CD8-positive, alpha-beta T cell (primary cell): ENCODE measurements at places on chromosomes 2 and 18. TPM values are rescaled to one million over a fixed set of nuclear protein-coding genes. Genes with fewer than 3 reads are reported as not detected.

DNA sequence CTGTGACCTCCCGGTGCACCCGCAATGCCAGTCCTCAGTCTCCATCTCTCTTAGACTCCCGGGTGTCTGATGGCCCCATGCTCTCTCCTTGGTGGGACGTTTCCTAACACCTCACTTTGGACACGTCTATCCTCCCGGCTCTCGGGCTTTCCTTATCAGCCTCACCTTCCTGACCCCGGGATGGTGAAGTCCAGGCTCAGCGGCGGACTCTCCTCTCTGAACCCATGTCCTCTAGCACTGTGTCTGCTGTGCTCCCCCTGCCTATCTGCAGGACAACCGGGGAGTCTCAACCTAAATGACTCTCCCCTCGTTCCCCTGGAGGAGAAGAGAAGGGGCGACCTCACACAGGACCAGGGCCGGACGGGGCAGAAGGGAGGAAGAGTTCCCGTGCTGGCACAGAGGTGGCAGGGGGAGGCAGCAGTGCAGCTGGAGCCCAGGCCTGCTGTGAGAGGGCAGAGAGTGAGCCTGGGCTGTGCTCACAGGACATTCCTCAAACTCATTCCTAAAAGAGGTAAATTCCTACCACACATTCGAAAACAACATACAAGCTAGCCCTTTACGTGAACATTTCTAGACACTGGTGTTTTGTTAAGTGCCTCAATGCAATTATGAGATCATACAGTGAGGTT lies 41.9 kb downstream of the MBP start:
- DNase-seq, result no peak

Gene EVA1A
- total RNA-seq, result not detected

Gene CAVIN2
- not detected for total RNA-seq

Gene MROH2A
- total RNA-seq, result not detected

DNA sequence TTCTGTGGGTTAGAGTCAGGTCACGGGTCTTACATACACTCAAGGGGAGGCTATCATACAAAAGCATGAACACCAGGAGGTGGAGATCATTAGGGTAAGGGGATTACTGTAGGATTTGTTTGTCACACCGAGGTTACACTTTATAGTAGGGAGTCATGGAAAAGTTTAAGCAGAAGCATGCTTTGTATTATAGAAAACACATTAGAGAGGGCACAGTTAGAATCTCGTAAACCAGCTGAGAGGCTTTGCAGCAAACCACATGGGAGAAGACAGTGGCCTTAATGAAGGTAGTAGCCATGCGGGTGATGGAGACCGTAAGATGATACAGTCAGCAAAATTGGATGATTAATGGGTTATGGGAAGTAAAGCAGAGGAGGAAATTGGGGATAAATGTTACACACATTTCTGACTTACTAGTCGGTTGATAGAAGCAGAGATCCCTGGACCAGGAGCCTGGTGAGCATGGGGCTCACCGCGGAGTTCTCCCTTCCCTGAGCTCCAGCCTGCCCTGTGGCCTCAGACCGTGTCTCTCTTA lies 75.6 kb downstream of the MAPRE2 start:
- no peak for DNase-seq

DNA sequence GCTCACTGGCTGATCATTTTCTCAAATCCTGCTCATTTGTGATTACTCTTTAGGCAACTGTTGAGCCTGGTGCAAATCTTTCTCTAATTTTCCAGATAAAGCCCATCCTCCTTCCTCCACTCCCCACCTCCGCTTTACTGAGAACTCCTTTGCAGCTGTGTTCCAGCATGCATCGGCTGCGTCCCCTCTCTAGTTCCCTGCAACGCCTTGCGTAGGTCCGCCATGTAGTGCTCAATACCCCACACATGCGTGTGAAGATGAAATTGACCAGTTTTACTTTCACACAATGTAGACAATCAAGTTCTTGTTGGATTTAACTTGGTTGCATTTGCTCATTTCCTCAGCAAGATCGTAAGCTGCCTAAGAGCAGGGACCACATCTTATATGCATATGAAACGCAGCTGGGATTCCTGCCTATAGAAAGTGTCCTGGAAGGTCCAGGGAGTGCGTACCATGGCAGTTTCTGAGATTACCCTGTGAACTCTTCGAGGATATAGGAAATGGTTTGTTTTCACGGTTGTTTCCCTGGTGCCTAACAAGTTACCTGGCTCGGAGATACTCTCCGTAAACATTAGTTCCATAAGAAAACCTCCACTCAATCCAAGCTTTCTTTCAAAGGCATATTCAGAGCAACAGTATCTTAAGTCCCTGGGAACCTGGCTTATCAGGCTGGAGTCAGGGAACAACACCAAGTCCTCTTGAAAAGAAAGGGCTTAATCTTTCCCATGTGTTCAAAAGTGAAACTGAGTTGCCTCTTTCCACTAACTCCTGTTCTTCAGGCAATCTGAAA lies 766.4 kb upstream of the ID2 start:
- no peak for DNase-seq

GRCh38 chr2:171793691-171794678 lies 100.1 kb downstream of the SLC25A12 start:
- DNase-seq, result no peak

Gene SP140L
- total RNA-seq, result 70.5 TPM

Gene MSH6
- total RNA-seq, result 36.3 TPM

DNA sequence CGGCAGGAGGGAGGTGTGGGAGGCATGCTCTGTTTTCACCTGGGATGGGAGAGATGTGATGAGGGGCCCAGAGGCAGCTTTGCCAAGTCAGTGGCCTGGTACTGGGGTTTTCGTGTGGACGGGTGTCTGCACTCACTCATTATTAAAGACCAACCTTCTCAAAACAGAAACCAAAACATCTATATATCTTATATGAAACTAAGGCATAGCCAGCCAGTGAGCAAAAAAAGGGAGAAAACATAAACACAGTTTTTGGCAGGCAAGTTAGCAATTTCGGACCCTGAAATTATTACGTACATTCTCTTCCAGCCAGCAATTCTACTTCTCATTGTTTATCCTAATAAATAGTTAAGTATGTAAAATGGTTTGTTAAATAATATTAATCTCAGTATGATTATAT lies 181.1 kb upstream of the SMAD2 start:
- DNase-seq, result no peak

DNA sequence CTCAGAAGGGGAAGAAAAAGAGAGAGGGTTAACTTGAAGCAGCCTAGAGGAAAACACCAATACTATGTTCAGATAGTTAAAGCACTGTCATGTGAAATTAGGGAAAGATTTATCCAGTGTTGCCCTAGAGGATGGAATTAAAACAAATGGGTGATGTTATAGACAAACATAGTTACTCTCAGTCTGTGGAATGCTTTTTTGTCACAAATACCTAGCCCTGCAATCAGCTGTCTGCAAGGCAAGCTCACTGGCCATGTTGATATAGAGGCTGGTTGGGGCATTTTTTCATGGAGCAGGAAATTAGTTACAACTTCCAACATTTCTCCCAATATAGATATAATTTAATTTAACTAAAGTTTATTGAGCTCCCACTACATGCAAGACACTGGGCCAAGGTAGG lies 8.4 kb upstream of the RAB10 start:
- no peak for DNase-seq

DNA sequence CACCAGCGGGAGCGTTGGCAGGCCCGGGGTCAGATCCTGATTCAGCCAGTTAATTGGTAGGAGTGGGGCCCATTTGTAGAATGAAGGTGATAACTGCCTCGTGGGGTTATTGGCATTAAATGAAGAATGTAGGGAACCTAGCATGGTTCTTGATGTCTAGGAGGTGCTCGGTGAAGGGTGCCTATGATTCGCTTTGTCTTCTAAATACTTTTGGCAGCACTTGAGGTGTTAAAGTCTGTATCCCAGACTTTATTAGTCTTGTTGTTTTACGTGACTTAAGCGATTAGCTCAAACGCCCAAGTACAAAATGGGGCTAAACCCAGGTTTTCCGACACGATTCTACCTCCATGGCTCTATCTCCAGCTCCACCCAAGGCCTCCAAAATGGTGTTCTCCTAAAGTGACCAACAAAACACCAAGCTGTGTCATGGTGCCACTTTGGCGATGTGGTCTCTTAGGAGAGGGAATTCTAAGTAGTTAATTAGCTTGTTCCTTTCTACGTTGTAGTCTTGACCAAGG lies 980 bp upstream of the PPP4R1 start:
- DNase-seq, result no peak

Gene BUB1
- total RNA-seq, result 2.4 TPM

Gene TMEM247
- not detected for total RNA-seq

GRCh38 chr2:231926180-231926741 lies at the start of gene NPPC:
NPPC (minus strand) TSS chr2:231926396; CDS start chr2:231926249, 147 bp downstream.
- DNase-seq, result peak; percentile 29

GRCh38 chr2:88596141-88596830 lies 31.0 kb downstream of the EIF2AK3 start:
- DNase-seq, result no peak

GRCh38 chr18:9081940-9082339 lies 20.6 kb upstream of the NDUFV2 start:
- no peak for DNase-seq

DNA sequence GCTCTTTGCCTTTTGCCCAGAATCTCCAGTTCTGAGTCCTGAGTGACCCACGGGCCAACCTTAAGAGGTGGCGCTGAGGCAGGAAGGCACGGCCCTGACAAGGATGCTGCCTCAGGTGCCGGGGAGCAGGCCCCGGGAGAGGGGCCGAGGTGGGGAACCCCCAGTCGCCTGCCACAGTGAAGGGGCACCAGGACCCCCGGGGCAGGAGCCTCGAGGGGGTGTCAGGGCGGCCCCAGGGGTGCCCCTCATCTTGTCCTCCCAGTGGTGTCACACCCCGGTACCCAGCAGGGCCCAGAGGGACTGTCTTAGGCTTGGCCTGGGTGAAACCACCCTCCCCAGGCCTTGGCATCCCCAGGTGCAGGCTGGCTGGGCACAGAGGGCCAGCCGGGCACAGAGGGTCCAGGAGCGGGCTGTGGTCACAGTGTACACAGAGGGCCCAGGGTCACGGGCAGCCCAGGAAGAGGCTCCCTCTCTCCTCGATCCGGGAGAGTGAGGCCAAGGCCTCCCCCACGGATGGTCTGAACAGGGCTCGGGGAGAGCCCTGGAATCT lies 1.0 kb downstream of the PDCD1 start:
- no peak for DNase-seq

DNA sequence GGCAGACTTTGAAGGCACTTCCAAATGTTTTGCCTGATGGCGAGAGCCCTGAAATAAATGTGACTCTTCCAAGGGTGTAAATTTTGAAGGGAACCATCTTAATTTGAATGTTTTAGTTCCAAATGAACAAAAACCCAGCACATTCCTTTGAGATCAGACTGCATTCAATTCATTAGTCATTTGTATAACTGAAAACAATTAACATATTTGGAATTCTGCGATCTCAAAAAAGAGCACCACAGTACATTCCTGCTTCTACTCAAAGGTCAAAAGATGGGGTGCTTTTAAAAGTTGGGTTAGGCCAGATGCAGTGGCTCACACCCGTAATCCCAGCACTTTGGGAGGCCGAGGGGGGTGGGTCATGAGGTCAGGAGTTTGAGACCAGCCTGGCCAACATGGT lies 38.2 kb upstream of the CHRNA1 start:
- no peak for DNase-seq

GRCh38 chr2:120898961-120899750 lies 163.5 kb downstream of the GLI2 start:
- DNase-seq, result no peak

- no peak for DNase-seq
Measured at GRCh38 chr2:162063281-162063680, 10.7 kb downstream of the DPP4 start.
